ENCODE measurements at places on chromosomes 1 and 21. TPM values are rescaled to one million over a fixed set of nuclear protein-coding genes. Genes with fewer than 3 reads are reported as not detected.

KAZN gene
- total RNA-seq, result 1.2 TPM

- H3K27me3 ChIP-seq, result no peaks in the 10 kb centered on the region
- no peak for DNase-seq
- no peaks in the 10 kb centered on the region for H3K4me1 ChIP-seq
- no peak overlapping the region for H3K4me3 ChIP-seq
- H3K36me3 ChIP-seq, result no peaks in the 10 kb centered on the region
- no peak overlapping the region for H3K27ac ChIP-seq
Observed at GRCh38 chr1:36530261-36530660, 47.5 kb upstream of the CSF3R start.

PRAMEF5 gene
- not detected for total RNA-seq

- no peaks in the 10 kb centered on the region for H3K36me3 ChIP-seq
- no peaks in the 10 kb centered on the region for H3K4me1 ChIP-seq
- H3K27me3 ChIP-seq, result no peaks in the 10 kb centered on the region
Observed at GRCh38 chr1:174775621-174776020, 224.1 kb upstream of the CACYBP start.

FOXO6 gene
- 3.3 TPM for total RNA-seq

DNA sequence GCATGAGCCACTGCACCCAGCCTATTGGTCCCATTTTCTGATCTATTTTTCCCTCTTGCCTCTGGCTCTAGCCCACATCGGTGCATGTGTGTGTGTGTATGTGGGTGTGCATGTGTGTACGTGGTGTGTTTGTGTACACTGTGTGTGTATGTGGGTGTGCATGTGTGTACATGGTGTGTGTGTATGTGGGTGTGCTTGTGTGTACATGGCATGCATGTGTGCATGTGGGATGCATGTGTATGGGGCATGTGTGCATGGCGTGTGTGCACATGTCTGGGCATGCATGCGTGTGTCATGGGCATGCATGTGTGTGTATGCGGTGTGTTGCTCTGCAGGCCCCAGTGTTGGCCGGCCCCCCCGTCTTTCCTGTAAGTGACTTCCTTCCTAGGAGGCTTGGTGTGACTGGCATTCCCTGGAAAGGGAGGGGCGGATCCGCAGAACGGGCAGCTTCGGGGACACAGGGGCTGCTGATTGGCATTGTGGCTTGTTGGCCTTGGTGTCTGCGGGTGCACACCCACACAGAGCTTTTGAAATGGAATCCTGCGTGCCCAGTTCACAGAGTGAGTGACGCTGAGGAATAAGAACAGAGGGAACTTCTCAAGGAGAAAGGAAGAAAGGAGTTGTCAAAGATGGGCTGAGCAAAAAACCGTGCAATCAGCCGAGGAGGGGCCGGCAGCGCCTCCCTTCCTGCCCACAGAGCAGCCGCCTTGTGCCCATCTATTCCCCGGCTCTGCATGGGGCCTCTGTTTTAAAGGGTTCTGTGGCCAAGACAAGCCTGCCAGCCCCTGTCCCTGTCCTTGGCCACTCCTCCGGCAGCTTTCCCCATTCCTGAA lies 8.0 kb downstream of the PDXK start:
- no peak overlapping the region for H3K4me3 ChIP-seq
- H3K27me3 ChIP-seq, result no peaks in the 10 kb centered on the region
- DNase-seq, result no peak
- H3K4me1 ChIP-seq, result peaks cover 55% of the 10 kb centered on the region

TCEA3 gene
- total RNA-seq, result 0.75 TPM

- H3K4me1 ChIP-seq, result no peaks in the 10 kb centered on the region
- H3K4me3 ChIP-seq, result no peak within 1 kb of the TSS
- H3K27ac ChIP-seq, result no peak within 1 kb of the TSS
- DNase-seq, result no peak
Observed at GRCh38 chr1:201399018-201399351, at the start of gene LAD1. Gene LAD1 (minus strand): TSS chr1:201399324. CDS start chr1:201399306, 18 bp downstream.

PNRC2 gene
- 205 TPM for total RNA-seq

DNA sequence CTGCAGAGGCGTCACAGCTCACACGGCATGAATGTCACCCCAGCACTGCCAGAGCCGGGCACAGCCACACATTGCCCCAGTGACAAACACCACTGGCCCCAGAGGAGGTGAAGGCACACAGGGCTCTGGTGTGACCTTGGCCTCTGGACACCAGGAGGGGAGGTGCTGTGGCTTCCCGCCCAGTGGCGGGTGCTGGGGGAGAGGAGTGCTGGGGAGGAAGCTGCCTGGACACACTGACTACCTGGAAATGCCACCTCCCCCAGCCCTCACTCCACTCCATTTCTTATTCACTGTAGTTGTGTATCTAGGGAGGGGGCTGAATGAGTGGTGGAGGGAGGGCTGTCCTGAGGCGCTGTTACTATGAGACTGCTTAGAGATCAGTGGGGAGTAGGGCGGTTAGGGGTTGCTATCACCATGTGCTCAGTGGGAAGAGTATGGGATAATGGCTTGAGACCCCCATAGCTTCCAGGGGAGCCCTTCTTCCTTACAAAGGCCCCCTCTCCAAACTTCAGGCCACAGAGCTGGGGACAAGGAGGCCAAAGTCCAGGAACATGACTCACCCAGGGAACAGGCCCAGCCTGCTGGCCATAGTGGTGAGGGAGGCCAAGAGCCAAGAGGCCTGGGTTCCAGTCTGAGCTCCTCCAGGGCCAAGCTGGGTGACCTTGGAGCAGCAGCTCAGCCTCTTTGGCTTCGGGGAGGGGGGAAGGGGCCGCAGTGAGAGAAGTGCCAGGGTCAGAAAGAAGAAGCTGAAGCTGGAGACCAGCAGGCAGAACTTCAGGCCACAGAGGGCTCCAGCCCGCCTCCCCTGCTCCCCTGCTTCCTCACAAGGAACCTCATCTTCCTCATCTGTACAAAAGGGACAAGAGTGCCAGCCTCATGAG lies 40.1 kb downstream of the AHDC1 start:
- H3K4me1 ChIP-seq, result peaks cover 53% of the 10 kb centered on the region
- DNase-seq, result no peak
- H3K36me3 ChIP-seq, result no peaks in the 10 kb centered on the region
- H3K4me3 ChIP-seq, result no peak overlapping the region
- no peak overlapping the region for H3K27ac ChIP-seq
- no peaks in the 10 kb centered on the region for H3K27me3 ChIP-seq

PIGK gene
- total RNA-seq, result 27.8 TPM

DNA sequence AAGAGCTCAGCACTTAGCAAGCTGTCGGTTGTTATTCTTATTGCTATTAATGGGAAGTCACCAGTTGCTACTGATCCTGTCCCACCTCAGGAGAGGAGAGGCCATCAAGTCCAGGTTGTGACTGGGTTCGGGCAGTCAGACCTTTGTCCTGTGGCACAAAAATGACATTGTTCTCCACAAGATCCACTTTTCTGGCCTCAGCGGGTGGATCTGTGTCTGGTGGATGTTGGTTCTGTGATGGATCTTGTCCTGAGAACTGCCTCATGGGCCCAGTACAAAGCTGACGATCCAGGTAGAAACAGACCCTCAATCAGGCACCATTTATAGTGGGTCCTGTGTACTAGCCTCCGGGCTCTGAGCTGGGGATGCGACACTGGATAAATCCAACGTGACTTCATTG lies 26.9 kb downstream of the TRIM67 start:
- no peak overlapping the region for H3K27ac ChIP-seq
- DNase-seq, result no peak
- no peaks in the 10 kb centered on the region for H3K27me3 ChIP-seq
- H3K4me1 ChIP-seq, result no peaks in the 10 kb centered on the region
- H3K4me3 ChIP-seq, result no peak overlapping the region

Data from natural killer cell (primary cell).